Gastroesophageal sphincter (tissue), 4 donors: ENCODE measurements at places on chromosomes 11 and 22.

- H3K4me3 ChIP-seq, result no peak overlapping the region
- H3K4me1 ChIP-seq, result no peaks in the 10 kb centered on the region
- no peaks in the 10 kb centered on the region for H3K27me3 ChIP-seq
- no peaks in the 10 kb centered on the region for H3K36me3 ChIP-seq
These were observed 846.4 kb downstream of the DLG2 start for GRCh38 chr11:84780689-84781293.

DNA sequence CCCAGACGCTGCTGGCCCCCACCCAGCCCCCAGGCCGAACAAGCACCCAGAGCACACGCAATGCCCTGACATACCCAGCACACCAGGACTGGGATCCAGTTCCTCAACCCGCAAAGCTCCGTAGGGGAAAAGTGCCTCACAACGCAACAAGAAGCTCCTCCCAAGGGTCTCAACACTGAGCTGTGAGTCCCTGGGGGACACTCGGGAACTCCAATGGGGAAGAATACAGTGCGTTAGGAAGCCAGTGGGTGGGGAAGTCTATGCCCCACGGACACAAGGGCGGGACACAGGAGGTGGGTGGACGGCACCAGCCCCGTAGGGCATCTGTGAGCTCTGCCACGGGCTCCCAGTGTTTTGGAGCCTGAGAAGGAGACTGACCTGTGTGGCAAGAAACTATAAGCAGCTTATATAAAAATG, 1.6 kb downstream of the DEAF1 start:
- no peaks in the 10 kb centered on the region for H3K27me3 ChIP-seq
- H3K36me3 ChIP-seq, result peaks cover 28% of the 10 kb centered on the region
- peaks cover 47% of the 10 kb centered on the region for H3K4me1 ChIP-seq
- no peak overlapping the region for H3K4me3 ChIP-seq
- no peak overlapping the region for H3K27ac ChIP-seq
- no peak for ATAC-seq

- no peak overlapping the region for H3K27ac ChIP-seq
- no peaks in the 10 kb centered on the region for H3K36me3 ChIP-seq
- H3K4me1 ChIP-seq, result peaks cover 19% of the 10 kb centered on the region
These were observed 15.7 kb downstream of the STX3 start for GRCh38 chr11:59770869-59771268.

GRCh38 chr11:3879967-3880542, 24.6 kb downstream of the STIM1 start:
- no peak overlapping the region for H3K27ac ChIP-seq
- H3K4me1 ChIP-seq, result peaks cover 78% of the 10 kb centered on the region
- H3K4me3 ChIP-seq, result no peak overlapping the region
- no peaks in the 10 kb centered on the region for H3K27me3 ChIP-seq
- ATAC-seq, result no peak
- H3K36me3 ChIP-seq, result no peaks in the 10 kb centered on the region

- no peak overlapping the region for H3K27ac ChIP-seq
- ATAC-seq, result no peak
- no peaks in the 10 kb centered on the region for H3K4me1 ChIP-seq
- no peaks in the 10 kb centered on the region for H3K36me3 ChIP-seq
- no peak overlapping the region for H3K4me3 ChIP-seq
- peaks cover 32% of the 10 kb centered on the region for H3K27me3 ChIP-seq
These were observed 2.4 kb downstream of the FOXR1 start for GRCh38 chr11:118973985-118974384.

GRCh38 chr11:28826807-28827206, 718.6 kb downstream of the METTL15 start:
- no peaks in the 10 kb centered on the region for H3K27me3 ChIP-seq
- no peaks in the 10 kb centered on the region for H3K4me1 ChIP-seq
- H3K4me3 ChIP-seq, result no peak overlapping the region
- H3K36me3 ChIP-seq, result no peaks in the 10 kb centered on the region
- no peak overlapping the region for H3K27ac ChIP-seq

DNA sequence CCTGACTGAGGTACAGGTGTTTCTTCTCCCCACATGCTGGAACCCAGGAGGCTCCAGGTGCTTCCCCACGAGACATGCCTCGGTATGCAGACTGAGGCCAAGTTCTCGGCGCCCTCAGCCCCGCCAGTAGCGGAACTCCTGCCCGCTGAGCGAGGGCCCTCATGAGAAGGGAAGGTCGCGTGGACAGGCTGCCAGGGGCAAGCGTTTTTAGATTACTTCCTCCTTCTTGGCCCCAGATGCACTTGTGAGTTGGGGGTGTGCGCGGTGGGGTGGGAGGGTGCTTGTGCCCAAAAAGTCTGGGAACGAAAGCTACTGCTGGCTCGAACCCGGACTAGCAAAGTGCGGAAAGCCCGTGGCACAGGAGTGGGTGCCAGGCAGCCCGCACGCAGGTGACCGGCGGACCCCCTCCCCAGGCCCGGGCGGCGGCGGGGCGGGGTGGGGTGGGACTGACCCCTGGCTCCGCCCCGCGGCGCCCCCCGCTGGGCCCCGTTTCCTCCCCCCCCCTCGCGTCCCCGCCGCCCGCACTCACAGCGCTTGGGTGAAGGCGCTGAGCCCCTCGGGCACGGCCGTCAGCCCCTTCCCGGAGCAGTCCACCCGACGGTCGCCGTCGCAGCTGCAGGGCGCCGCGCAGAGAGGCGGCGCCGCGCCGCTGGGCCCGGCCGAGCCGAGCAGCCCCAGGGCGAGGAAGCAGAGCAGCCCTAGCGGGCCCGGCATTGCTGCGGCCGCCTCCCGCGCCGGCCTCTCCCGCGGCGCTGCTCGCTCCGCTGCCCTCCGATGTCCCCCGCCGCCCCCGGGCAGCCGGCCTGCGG, 797 bp downstream of the LGR4 start:
- H3K4me3 ChIP-seq, result peak overlapping the region; percentile 53
- no peaks in the 10 kb centered on the region for H3K36me3 ChIP-seq
- peak; percentile 49 for ATAC-seq
- H3K4me1 ChIP-seq, result peaks cover 15% of the 10 kb centered on the region
- peak overlapping the region; percentile 94 for H3K27ac ChIP-seq
- H3K27me3 ChIP-seq, result no peaks in the 10 kb centered on the region

DNA sequence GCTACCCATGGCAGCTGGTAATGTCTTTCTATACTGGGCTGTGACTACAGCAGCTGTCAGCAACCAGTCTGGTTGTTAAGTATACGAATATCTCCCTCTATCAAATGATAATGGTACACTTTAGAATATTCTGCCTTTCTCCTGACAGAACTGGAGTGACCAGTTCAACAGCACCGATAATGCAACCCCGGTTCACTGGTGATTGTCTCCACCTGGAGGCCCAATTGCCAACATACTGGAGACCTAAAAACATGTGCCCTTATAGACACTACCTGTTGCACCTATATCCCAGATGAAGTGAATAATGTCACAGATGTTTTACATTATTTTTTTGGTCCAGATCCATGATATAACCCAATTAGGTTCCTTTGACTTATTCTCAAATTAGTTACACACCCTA, 21.1 kb downstream of the OR5P2 start:
- H3K27ac ChIP-seq, result no peak overlapping the region
- H3K4me3 ChIP-seq, result no peak overlapping the region
- no peak for ATAC-seq
- no peaks in the 10 kb centered on the region for H3K36me3 ChIP-seq
- no peaks in the 10 kb centered on the region for H3K27me3 ChIP-seq

GRCh38 chr11:23403210-23404185, 543.2 kb upstream of the CCDC179 start:
- H3K27me3 ChIP-seq, result no peaks in the 10 kb centered on the region

DNA sequence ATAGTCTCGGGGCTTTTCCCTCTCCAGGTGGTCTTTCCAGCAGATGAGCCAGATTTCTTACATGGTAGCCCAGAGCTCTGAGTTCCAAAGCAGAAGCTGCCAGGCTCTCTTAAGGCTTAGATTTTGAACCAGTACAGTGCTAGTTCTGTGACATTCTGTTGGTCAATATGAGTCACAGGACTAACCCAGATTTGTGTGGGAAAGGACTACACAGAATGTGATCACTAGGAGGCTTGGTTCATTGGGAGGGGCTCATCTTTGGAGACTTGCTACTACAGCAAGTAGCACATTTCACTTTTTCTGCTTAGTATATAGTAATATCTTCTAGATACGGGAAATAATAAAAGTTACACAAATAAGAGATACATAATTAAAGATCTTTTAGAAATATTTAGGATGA, 24.1 kb downstream of the RNF214 start:
- H3K36me3 ChIP-seq, result peaks cover 85% of the 10 kb centered on the region
- H3K27me3 ChIP-seq, result no peaks in the 10 kb centered on the region
- H3K4me3 ChIP-seq, result no peak overlapping the region
- no peaks in the 10 kb centered on the region for H3K4me1 ChIP-seq

GRCh38 chr11:129705933-129706332, 109.7 kb upstream of the TMEM45B start:
- H3K27me3 ChIP-seq, result peaks cover 19% of the 10 kb centered on the region
- no peaks in the 10 kb centered on the region for H3K36me3 ChIP-seq
- H3K4me3 ChIP-seq, result no peak overlapping the region
- no peak for ATAC-seq
- H3K27ac ChIP-seq, result no peak overlapping the region
- H3K4me1 ChIP-seq, result no peaks in the 10 kb centered on the region

GRCh38 chr22:44181912-44182587, 1.3 kb downstream of the PARVG start:
- H3K36me3 ChIP-seq, result no peaks in the 10 kb centered on the region
- H3K4me1 ChIP-seq, result no peaks in the 10 kb centered on the region
- ATAC-seq, result no peak
- peak overlapping the region; percentile 66 for H3K27ac ChIP-seq
- H3K4me3 ChIP-seq, result peak overlapping the region; percentile 39
- peaks cover 40% of the 10 kb centered on the region for H3K27me3 ChIP-seq

DNA sequence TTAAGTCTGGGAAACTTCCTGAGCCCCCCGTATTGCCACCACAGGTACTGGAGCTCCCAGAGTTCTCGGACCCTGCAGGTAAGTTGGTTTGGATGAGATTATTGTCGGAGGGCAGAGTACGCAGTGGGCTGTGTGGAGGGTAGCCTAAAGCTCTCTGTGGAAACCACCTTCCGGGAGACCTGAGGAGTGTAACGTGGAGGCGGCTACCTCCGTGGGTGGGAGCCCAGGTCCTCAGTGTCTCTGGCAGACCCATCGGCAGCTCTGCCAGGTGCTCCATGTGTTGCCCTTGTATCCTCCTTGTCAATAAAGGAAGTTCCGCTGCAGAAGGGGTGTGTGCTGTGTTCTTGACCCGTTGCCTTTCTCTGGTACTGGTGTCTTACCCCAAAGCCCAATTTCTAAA, 61.4 kb downstream of the SYT13 start:
- H3K27me3 ChIP-seq, result no peaks in the 10 kb centered on the region
- no peak overlapping the region for H3K4me3 ChIP-seq
- no peak for ATAC-seq
- peaks cover 94% of the 10 kb centered on the region for H3K36me3 ChIP-seq

GRCh38 chr11:129247135-129247534, 55.0 kb upstream of the ARHGAP32 start:
- no peak for ATAC-seq
- H3K27ac ChIP-seq, result no peak overlapping the region
- H3K4me3 ChIP-seq, result no peak overlapping the region
- no peaks in the 10 kb centered on the region for H3K4me1 ChIP-seq
- H3K27me3 ChIP-seq, result no peaks in the 10 kb centered on the region
- H3K36me3 ChIP-seq, result no peaks in the 10 kb centered on the region

DNA sequence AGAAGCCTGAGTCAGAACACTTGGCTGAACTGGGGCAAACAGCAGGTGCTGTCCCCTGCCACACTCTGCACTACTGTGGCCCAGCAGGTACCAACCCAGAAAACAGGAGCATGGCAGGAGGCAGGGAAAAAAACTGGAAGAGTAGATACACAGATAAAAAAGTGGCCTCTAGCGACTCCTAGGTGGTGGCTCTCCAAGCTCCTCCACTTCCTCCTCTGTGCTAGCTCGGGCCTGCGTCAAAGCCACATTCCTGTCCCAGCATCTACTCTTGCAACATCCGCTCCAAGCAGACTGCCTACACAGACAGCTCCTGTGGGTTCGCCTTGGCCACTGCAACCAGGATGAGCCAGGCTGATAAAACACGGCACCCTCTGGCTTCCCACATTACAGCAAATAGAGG, 6.9 kb downstream of the OR8B12 start:
- H3K27ac ChIP-seq, result no peak overlapping the region
- H3K27me3 ChIP-seq, result no peaks in the 10 kb centered on the region
- no peaks in the 10 kb centered on the region for H3K4me1 ChIP-seq
- H3K36me3 ChIP-seq, result no peaks in the 10 kb centered on the region
- ATAC-seq, result peak; percentile 64

- no peak for ATAC-seq
- H3K36me3 ChIP-seq, result no peaks in the 10 kb centered on the region
- H3K4me1 ChIP-seq, result peaks cover 10% of the 10 kb centered on the region
- H3K4me3 ChIP-seq, result no peak overlapping the region
- H3K27me3 ChIP-seq, result no peaks in the 10 kb centered on the region
These were observed 79.1 kb downstream of the LRRC32 start for GRCh38 chr11:76591416-76591815.

DNA sequence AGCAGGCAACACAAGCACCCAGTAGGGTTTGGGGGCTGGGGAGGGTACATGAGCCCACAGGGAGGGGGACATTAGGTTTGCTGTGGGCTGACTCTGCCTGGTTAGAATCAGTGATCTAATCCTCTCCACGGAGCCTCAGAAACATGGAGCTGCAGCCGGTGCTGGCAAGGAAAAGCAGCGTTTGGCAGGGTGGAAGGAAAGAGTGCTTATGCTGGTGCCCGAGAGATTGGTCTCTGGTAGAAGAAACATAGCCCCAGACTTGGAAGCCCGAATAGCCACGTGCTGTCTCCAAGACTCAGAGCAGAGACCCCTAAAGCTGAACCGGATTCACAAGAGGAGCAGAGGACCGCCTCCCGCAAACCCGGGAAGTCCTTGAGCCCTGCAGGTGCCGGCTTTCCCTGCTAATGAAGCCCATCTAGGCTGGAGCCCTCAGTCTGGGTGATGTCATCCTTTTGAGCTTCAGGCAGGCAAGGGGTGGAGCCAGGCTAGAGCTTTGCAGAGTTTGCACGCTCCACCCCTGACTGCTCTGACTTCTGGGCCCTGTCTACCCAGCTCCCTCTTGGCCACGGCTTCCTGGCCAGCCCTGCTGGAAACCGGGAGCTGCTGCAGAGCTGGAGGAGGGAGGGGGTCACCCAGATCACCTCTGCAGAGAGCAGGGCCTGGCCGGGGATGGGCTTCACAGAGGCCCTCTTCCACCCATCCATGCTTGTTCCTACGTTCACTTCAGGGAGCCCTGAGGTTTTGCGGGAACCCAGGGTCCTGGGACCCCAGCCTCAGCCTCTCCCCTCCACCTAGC, 35.0 kb upstream of the JAM3 start:
- no peaks in the 10 kb centered on the region for H3K27me3 ChIP-seq
- ATAC-seq, result peak; percentile 90
- no peak overlapping the region for H3K4me3 ChIP-seq
- H3K27ac ChIP-seq, result peak overlapping the region; percentile 85
- H3K36me3 ChIP-seq, result no peaks in the 10 kb centered on the region

GRCh38 chr22:41446057-41446501, 522 bp downstream of the TOB2 start:
- H3K27me3 ChIP-seq, result no peaks in the 10 kb centered on the region
- H3K4me1 ChIP-seq, result peaks cover 17% of the 10 kb centered on the region
- ATAC-seq, result no peak
- peak overlapping the region; percentile 98 for H3K27ac ChIP-seq
